ENCODE measurements at places on chromosomes 2 and 18. TPM values are rescaled to one million over a fixed set of nuclear protein-coding genes. Genes with fewer than 3 reads are reported as not detected.

DNA sequence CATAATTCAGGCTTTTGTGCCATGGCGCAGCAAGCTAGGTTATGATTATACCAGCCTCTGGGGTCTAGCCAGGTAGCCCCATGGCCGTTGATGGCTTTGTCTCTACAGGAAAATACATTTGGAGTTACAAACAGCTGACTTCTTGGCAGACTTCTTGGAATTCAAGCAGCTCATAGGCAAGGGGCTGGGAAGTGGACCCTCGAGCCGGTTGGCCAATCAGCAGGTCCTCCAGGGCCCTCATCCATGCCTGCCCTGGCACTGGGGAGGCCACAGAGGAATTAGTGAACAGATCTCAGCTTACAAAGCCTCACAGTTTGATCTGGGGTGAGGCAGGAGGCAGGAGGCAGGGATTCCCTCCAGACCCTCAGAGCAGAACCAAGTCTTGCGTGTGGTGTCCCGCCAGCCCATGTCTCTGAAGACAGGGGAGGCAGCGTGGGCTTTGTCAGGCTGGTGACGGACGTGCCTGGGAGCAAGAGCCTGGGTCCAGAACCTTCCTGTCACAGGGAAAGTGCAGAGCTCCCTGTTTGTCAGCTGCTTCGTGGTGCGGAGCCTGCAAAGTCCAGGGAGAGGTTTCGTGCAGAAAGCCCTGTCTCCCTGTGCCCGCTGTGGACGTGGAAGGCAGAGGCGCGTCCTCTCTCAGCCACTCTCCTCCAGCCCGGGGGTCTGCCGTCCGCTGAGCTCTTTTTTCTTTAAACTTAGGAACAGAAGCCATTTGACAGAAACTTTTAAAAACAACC is 131.7 kb downstream of the KLHL29 start:
- DNase-seq, result no peak

DNA sequence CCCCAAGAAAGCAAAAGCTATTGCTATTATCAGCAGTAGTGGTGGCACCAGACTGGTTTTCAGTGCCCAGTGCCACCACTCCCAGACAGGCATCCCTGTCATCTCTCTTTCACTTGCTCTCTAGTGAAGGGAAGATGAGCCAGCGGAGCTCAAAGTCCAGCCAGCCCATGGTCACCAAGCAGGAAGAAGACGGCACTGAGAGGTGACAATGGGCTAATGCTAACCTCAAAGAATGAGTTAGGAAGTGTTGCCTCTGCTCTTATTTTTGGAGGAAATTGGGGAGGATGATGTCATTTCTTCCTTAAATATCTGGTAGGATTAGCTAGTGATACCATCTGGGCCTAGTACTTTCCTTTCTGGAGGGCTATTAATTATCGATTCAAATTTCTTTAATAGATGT is 1.7 kb downstream of the SP140 start:
- DNase-seq, result no peak

DNA sequence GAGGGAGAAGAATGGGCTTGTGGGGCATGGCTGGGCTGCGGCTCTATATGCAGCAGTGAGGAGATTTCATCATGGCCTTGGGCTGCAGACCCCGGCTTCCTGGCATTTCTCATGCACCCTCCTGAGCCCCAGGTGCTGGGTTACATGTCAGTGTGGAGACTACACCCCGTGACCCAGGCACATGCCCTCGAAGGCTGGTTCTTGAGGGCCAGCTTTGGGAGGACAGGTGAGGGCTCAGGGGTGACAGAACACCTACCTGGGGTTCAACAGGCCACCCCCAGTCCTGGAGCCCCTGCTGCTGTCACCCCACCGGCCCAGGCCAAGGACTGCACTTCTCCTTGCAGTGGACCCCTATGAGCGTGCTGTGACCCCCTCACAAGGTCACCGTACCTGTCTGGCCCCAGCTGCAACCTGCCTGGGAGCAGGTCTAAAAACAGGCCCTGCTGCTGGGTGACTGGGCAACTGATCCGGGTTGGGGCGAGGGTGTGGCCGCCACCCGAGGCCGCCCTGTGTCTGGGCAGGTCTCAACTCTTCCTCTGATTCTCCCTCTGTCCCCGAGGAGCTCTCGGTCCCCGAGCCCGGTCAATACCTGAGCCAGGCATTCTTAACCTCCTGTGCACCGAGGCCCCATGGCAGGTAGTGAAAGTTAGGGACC is 94.8 kb upstream of the OTOS start:
- no peak for DNase-seq

- no peak for DNase-seq
Measured at GRCh38 chr2:121377646-121378045, 92.6 kb upstream of the TFCP2L1 start.

DNA sequence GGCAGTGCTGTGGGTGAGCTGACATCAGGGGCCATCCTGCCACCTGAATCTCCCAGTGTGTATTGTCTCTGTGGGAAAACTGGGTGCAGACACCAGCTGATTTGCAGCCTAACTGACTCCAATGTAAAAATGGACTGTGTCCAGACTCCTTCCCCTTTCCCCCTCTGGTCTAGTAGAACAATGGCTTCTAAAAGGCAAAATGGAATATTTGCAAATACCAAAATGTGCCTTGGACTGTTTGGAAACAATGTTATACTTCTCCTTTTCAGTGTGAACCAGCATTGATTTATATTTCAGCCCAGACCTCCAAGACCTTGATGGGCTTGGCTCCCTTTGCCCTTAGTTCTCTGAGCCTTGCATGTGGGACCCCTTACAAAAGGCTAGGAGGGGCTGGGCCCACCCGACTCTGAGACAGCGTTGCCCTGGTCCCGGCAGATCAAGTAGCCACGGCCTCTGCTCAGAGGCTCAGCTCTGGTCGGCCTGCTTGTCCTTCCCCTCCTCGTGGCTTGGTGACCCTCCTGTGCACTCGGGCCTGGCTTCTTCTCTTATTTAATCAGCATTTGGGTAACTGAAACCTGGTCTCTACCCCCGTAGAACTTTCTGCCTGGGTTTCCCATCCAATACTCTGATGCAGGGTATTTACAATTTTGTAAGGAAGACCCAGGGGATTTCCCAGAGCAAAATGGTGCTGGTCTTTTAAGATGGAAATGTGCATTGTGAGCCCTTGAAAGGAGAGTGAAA is 18.0 kb upstream of the ACKR3 start:
- no peak for DNase-seq

DNA sequence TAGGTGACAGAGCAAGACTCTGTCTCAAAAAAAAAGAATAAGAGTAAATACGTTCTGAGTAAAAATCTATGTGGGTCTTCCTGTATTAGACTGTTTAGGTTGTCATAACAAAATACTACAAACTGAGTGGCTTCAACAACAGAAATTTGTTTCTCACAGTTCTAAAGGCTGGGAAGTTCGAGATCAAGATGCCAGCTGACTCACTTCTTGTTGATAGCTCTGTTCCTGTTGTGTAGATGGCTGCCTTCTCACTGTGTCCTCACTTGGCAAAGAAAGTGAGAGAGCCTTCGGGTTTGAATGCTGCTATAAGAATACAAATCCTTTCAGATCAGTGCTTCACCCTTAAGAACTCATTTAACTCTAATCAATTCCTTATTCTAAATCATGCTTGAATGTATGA is 430.0 kb upstream of the VWC2L start:
- peak; percentile 11 for DNase-seq

- DNase-seq, result no peak
Measured at GRCh38 chr18:74522635-74523548, 11.4 kb upstream of the CNDP1 start.

- DNase-seq, result no peak
Measured at GRCh38 chr2:122519366-122519765, 763.9 kb downstream of the TSN start.

DNA sequence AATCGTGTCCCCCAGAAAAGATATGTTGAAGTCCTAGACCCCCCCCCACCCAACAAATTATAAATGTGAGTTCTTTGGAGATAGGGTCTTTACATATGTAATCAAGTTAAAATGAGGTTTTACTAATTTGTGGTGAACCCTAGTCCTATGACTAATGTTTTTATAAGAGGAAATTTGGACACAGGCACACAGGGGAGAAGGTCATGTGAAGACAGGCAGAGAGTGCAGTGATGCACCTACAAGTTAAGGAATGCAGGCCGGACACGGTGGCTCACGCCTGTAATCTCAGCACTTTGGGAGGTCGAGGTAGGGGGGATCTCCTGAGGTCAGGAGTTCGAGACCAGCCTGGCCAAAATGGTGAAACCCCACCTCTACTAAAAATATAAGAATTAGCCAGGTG is 5.8 kb upstream of the PMAIP1 start:
- DNase-seq, result no peak

DNA sequence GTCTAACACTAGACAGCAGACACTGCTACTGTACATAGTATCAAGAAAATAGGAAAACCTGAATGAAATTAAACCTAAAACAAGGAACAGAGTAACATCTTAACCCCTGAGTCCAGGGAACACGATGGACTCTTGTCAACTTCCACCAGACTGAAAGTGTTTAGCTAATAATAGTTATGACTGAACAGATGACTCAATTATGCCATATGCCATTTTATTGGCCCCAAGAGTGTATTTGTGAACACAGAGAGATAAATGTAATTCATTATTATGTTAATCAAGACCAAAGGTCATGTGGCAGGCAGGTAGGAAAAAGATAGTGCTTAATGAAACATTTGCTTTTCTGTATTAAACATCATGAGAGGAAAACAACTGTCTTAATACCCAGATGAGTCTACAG is 58.0 kb downstream of the NYAP2 start:
- DNase-seq, result no peak

GRCh38 chr2:163732727-163733126 is 3.1 kb downstream of the FIGN start:
- peak; percentile 60 for DNase-seq

- DNase-seq, result no peak
Measured at GRCh38 chr2:122186761-122187222, 431.3 kb downstream of the TSN start.

- peak; percentile 26 for DNase-seq
Measured at GRCh38 chr2:121650315-121650930, 1.2 kb upstream of the CLASP1 start.

DNA sequence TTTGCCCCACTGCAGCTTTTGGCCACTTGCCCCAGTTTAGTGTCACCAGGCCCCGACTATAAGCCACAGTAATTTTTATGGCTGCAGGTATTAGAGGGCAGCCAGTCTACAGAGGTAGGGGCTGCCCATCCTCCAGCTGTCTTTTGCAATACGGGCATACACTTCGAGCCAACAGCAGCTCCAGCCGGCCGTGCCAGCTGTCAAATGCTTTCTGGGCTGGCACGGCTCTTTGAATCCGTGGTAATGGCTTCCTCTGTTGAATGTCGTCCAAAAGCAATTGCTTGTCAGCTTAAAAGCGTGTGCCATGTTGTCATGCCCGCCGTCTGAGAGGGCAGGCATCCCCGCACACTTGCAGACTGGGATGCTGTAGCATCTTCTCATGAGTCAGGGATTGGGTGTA is 41.3 kb downstream of the BCL2L11 start:
- no peak for DNase-seq

DNA sequence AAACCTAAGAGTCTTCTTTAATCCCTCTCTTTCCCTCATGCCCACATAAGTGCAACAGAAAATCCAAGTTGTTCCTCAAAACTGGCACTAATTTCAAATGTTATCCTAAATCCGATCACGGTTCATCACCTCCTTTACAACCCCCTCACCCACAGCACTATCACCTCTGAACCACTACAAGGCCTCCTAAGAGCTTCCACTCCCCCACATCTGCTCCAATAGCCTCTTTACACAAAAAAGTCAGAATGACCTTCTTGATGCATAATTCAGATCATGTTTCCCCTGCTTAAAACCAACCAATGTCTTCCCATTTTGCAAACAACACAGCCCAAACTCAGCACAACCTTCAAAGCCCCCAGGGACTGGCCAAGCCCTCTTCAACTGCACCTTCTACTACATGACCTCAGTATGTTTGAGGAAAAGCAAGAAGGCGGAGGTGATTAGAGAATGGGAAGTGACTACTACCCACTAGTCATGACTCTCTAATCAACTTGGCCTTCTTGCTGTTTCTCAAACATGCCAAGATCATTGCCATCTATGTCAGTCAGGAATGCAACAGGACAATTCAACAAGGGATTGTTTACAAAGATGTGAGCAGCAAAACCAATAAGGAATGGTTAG is 34.6 kb upstream of the GCC2 start:
- no peak for DNase-seq

GRCh38 chr2:43259512-43259911 is 33.1 kb upstream of the ZFP36L2 start:
- no peak for DNase-seq

Gene ASPRV1
- total RNA-seq, result 0.68 TPM

Gene C18orf54
- total RNA-seq, result 7.6 TPM

Gene GBX2
- 0.24 TPM for total RNA-seq

Gene USP34
- total RNA-seq, result 70.0 TPM

Gene ZNF892
- 2.2 TPM for total RNA-seq

All from RPMI7951 (cell line).